Activated CD4-positive, alpha-beta T cell treated with anti-CD3 and anti-CD28 coated beads for 1 hour (primary cell): ENCODE measurements at places on chromosomes 6 and 20.

- no peak for DNase-seq
Measured at GRCh38 chr6:139659196-139659595, 284.7 kb upstream of the CITED2 start.

DNA sequence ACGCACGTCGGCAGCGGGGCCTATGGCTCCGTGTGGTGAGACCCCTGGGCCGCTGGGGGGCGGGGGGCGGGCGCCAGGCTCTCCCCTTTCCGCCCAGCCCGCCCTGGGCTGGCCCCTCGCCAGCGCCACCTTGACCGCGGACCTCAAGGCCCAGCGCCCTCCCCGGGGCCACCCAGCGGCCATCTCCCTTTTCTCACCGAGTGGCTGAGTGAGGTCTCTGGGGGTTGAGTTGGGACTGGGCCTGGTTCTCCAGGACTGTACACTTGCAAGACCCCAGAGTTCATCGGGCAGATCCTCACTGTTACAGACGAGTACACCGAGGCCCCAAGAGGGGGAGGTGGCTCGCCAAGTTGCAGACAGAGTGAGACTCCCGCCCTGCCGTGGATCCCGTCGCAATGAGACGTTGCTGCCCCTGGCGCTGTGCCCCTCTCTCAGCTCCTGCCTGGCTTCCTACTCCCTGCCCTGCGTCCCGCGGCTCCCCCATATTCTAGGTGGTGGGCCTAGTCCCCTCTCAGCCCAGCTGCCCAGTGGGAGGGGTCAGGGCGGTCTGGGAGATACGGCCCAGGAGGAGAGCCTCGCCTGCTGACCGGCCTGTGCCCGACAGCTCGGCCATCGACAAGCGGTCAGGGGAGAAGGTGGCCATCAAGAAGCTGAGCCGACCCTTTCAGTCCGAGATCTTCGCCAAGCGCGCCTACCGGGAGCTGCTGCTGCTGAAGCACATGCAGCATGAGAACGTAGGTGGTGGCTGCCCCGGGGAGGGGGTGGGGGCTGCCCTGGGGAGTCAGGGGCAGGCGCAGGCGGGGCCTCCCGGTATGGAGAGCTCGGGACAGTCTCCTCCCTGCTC, 576 bp downstream of the MAPK13 start:
- DNase-seq: peak; percentile 23

DNA sequence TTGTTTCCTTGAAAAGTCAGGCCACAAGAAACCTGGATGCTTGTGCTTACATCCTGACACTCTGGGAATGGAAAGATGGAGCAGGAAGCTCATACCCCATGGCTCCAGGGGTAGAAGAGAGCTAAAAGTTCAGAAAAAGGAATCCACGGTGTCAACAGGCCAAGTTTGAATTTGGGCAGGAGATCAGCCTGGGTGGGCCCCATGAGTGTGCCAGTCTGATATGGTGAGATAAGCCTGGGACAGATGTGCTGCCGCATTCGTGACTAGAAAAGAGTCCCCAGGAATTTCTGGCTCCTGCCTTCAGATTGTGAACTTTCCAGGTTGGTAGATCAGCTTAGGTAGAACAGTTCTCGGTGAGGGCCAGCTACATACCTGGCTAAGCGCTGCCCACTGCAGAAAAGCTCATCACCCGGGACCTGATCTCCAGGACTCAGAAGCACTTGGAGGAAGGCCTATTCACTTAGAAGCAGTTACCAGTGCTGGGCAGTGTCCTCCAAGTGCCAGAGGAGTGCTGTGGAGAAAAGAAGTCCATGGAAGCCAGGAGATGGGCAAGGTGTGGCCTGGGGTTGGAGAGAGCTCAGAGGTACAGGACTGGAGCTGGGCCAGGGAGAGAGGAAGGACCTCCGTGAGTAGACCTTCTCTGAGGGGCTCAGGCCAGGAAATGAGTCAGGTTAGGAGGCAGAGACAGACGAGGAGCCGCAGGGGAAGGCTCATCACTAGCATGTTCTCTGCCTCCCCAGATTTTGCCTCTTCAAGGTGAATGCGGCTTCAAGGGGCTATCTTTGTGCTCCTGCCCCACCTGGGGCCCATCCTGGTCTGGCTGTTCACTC, at the start of gene TSPO2:
Gene TSPO2 (plus strand): TSS at position 242 of the 830 bp plus-strand sequence. CDS start 519 bp downstream, at position 761.
- no peak for DNase-seq

GRCh38 chr6:35142588-35143569, 1.7 kb upstream of the TCP11 start:
- DNase-seq: no peak

DNA sequence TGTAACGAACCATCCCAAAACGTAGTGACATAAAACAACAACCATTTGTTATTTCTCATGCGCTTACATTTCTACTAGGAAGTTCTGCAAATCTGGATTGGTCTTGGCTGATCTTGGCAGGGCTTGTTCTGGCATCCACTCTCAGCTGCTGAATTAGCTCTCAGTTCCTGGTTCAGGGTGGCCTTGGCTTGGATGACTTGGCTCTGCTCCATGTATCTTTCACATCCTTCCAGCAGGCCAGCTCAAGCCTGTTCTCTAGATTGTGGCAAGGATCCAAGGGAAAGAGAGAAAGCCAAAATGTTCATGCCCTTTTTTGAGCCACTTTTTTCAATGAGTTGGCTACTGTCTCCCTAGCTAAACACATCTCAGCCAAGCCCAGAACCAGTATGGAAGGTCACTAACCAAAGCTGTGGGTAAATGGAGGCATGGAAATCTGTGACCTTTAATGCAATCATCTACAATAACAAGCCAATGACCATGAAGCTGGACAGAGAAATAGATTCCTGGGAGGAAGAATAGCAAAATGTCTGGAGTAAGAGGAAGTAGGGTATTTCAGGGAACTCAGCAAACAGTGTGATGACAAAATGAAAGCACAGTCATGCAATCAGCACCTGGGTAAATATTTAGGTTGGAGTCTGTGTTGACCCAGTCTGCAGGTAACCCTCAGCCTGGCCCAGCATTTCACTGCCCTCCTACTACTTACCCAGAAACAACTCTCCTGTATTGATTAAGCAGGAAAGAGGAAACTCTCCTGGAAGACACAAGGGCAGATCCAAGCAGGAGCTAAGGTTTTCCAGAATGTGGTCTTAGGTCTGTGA, 32.7 kb upstream of the SNAP25 start:
- DNase-seq: no peak

GRCh38 chr20:4898282-4899244, 102.7 kb downstream of the SLC23A2 start:
- DNase-seq: no peak
